ENCODE measurements at places on chromosomes 3 and 15. TPM values are rescaled to one million over a fixed set of nuclear protein-coding genes. Genes with fewer than 3 reads are reported as not detected.

GRCh38 chr3:102225407-102226132 is 209.2 kb upstream of the ZPLD1 start:
- H3K27me3 ChIP-seq, result peaks cover 5% of the 10 kb centered on the region
- no peaks in the 10 kb centered on the region for H3K36me3 ChIP-seq
- H3K27ac ChIP-seq, result no peak overlapping the region
- no peak overlapping the region for H3K4me3 ChIP-seq
- DNase-seq, result no peak
- peaks cover 36% of the 10 kb centered on the region for H3K4me1 ChIP-seq

GOLGA8O gene
- total RNA-seq, result not detected

GRCh38 chr3:196979545-196979944 is 10.9 kb upstream of the PIGZ start:
- H3K36me3 ChIP-seq, result no peaks in the 10 kb centered on the region
- no peak overlapping the region for H3K27ac ChIP-seq
- H3K4me1 ChIP-seq, result peaks cover 3% of the 10 kb centered on the region
- no peak overlapping the region for H3K4me3 ChIP-seq
- no peak for DNase-seq

GRCh38 chr3:181239441-181239840 is 249.9 kb upstream of the DNAJC19 start:
- H3K4me1 ChIP-seq, result no peaks in the 10 kb centered on the region
- no peak for DNase-seq
- no peak overlapping the region for H3K4me3 ChIP-seq
- H3K27ac ChIP-seq, result no peak overlapping the region

SAMMSON gene
- total RNA-seq, result not detected

FHIT gene
- total RNA-seq, result 8.7 TPM
